Naive B cell (primary cell): ENCODE measurements at places on chromosomes 2 and 18. TPM values are rescaled to one million over a fixed set of nuclear protein-coding genes. Genes with fewer than 3 reads are reported as not detected.

Gene NDC80
- polyA plus RNA-seq: 2.4 TPM

Gene TBR1
- polyA plus RNA-seq: not detected

Gene SFTPB
- polyA plus RNA-seq: not detected

Gene MAL
- polyA plus RNA-seq: 1.0 TPM

Gene MTCL1
- polyA plus RNA-seq: 1.4 TPM
